ENCODE measurements at places on chromosomes 16 and 17.

GRCh38 chr17:17344507-17345293 lies 41.5 kb downstream of the NT5M start:
- DNase-seq = peak; percentile 29

DNA sequence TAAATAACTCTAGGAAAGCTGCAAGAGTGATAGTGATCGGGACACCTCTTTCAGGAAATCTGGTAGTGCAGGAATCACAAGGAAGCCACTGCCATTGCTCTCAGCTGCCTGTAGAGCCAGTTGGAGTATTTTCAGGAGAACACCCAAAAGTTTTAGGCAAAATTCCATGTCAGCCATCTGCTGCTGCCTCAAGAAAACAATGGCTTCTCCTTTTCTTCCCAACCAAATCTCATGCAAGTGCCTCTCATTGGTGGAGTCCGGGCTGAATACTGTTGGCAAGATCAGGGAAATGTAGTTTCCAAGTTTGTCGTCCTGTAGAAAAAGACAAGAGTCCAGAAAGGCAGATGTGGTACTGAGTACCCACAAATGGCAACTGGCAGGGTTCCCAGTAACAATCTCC lies 54.9 kb upstream of the TANC2 start:
- DNase-seq = no peak

- no peak for DNase-seq
Observed at GRCh38 chr16:11742093-11742535, 543 bp downstream of the TXNDC11 start.

DNA sequence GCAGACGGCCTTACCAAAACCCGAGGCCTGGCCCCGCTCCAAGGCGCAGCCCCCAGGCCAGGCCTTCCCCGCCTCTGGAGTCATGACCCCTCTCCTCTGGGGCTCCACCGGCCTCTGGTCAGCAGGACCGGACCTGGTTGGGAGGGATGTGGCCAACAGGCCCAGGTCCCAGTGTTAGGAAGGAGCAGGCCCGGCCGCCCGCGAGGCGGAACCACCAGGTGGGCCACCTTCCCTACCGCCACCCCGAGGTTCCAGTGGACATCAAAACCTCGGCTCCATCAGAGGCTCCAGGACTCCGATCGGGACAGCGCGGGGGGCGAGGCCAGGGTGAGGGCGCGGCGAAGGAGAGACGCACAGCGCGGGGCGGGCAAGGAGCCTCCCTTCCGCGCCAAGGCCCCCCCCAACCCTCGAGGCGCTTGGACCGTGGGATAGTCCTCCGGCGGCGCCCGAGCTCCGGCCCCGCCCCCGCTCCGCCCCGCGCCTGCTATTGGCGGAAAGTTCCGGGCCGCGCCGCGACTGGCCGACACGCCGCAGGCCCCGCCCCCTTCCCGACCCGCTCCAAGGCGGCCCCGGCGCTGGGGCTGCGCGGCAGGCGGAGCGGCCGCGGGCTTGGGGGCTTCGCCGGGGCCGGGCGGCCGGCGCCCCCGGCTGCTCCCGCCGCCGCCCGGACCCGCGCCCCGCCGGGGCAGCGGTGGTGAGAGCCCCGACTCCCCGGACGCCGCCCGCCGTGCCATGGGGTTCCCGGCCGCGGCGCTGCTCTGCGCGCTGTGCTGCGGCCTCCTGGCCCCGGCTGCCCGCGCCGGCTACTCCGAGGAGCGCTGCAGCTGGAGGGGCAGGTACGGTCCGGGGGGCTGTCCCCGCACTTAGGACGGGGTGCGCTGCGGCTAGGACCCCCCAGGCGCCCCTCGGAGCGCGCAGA lies at the start of gene METRN:
TSS of gene METRN (plus strand) at position 561 of the 919 bp plus-strand sequence. CDS start at position 733, 172 bp downstream.
- DNase-seq = peak; percentile 90

GRCh38 chr16:50273888-50274325 lies 7.6 kb downstream of the ADCY7 start:
- peak; percentile 14 for DNase-seq

DNA sequence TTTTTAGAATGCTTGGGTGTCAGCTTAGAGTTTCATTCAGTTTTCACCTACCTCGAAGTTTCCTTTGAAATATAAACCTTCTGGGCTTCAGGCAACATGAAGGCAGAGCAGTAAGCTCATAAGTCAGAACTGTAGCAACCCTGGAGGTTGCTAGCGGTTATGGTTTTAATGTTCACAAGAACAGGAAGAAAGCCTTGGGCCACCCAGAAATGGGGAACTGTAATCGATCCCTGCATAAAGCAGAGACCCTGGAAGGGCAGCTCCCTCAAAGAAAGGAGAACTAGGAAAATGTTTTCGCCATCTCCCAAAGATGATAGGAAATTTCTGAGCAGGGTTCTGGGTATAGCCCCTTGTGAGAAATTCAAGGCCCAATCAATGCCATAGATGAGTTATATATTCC lies 47.8 kb upstream of the RASL10B start:
- DNase-seq = no peak

- DNase-seq = no peak
Observed at GRCh38 chr16:67201411-67202345, 2.7 kb downstream of the ELMO3 start.

DNA sequence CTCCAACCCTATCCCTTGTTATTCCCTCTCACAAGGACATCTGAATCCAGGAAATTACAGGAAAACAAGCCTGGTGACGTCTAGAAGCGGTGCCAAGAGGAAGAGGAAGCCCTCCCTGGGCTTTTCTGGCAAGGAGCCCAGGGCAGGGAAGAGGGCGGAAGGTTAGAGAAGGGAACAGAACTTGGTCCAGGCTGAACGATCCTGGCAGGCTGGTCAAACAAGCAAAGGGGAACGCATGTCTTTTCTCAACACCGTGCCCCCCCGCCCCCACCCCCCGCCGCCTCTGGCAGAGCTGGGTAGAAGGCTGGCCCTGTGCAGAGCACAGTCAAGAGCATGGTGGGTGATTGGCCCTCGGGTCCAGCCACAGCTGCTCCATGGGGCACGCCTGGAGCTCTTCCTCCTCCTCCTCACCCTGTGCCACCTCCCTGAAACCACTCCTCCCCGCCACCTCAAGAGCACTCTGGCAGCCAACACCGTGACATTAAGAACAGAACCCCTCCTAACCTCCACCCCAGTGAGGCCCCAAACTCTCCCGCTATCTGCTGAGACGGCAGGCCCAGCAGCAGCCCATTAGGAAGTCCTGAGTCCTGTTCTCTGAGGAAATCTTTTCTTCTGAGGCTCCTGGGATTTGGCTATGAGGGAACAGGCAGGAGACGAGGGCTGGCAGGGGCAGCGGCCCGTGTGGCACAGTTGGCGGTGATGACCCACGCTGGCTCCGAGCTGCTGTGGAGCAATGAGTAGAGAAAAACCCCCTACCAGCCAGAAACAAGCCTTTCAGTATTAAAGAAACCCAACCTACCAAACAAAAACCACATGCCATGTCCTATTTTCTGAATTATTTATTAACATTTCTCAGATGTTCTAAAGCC lies 7.3 kb downstream of the C16orf86 start:
- DNase-seq = peak; percentile 20

GRCh38 chr16:9443864-9444263 lies 352.4 kb downstream of the HAPSTR1 start:
- no peak for DNase-seq

DNA sequence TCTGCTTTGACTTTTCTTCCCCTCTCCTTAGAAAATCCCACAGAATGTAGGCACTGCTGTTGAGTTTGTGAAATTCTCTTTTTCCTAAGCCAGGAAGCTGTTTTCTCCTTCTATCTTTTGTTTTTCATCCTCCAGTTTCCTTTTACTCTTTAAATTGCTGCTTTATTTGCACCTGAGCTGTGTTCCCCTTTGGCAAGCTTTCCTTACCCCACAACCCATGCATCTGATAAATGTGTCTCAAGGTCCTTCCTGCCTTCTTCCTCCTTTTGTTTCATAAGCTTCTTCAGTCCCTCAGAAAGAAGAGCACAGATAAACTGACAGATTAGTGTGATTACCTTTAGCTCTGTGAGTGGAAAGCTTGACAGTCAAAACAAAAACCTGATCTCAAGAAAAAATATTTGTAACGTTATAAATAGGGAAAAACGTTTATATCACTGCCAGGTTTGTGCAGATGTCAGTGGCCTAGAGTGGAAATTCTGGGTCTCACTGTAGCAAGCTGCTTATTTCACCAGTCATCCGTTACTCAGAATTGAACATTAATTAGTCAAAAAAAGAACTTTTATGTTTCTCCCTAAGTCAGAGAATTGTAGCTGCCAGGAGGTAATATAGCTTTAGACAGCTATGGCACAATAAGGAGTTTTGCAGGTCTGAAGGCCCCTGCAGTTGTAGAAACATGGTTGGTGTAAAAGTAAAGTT lies 23.6 kb downstream of the GSDMB start:
- no peak for DNase-seq

- DNase-seq = no peak
Observed at GRCh38 chr17:30343796-30344195, 9.9 kb upstream of the TMIGD1 start.

DNA sequence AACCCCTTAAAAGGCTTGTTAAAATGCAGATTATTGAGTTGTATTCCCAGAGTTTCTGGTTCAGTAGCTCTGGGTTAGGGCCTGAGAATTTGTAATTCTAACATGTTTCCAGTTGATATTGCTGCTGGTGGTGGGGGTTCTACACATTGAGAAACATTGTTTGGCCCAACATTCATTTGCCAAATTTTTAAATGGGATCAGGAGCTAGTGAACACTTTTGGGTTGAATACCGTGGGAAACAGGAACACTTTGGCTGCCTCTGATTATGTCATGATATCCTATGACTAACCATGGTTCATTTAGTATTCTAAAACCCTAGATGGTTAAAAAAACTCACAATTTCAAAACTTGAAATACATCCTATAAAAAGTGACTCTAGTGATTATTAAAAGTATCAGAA lies 89.3 kb downstream of the RPGRIP1L start:
- no peak for DNase-seq

GRCh38 chr16:4972938-4973587 lies 14.9 kb downstream of the SEC14L5 start:
- DNase-seq = peak; percentile 75

DNA sequence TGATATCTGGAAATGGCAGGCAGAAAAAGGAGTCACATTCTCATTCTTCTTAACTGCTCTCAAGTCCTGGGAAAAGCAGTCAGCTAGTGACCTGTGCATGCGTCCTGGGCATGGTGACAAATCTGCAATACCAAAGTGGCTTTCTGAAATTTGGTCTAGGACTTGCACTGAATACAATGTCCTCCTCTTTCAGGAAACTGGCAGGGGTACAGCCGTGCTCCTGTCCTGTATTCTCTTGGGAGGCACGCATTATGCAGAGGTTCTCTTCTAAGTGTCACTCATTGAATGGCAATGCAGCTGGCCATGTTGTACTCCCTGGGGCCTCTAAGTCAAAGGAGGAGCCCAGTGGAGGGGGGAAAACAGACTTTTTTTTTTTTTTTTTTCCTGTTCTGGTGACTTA lies 10.6 kb downstream of the PHF12 start:
- peak; percentile 41 for DNase-seq

- no peak for DNase-seq
Observed at GRCh38 chr16:3645504-3646347, 8.8 kb upstream of the DNASE1 start.

GRCh38 chr17:76772842-76773525 lies 35.1 kb downstream of the MFSD11 start:
- DNase-seq = no peak

- no peak for DNase-seq
Observed at GRCh38 chr17:34113089-34113488, 142.0 kb upstream of the CCL2 start.

- no peak for DNase-seq
Observed at GRCh38 chr17:410543-411401, 58.2 kb upstream of the RPH3AL start.

- no peak for DNase-seq
Observed at GRCh38 chr17:1160591-1161390, 19.0 kb downstream of the ABR start.

DNA sequence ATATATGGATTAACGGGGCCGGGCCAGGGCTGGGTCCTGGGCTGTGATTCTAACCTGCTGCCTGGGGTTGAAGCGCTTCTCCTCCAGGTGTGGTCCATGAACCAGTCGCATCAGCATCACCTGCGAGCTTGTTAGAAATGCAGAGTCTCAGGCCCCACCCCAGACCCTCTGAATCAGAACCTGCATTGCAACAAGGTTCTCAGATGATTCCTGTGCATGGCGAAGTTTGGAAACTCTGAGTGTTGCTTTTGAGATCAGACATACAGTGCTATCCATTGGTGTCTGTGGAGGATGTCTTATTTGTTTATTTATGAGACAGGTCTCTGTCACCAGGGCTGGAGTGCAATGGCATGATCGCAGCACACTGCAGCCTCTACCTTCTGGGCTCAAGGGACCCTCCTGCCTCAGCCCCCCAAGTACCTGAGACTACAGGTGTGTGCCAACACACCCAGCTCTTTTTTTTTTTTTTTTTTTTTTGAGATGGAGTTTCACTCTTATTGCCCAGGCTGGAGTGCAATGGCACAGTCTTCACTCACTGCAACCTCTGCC lies 99.8 kb downstream of the PITPNC1 start:
- DNase-seq = no peak

- DNase-seq = no peak
Observed at GRCh38 chr16:86217001-86217890, 293.1 kb upstream of the FOXF1 start.

DNA sequence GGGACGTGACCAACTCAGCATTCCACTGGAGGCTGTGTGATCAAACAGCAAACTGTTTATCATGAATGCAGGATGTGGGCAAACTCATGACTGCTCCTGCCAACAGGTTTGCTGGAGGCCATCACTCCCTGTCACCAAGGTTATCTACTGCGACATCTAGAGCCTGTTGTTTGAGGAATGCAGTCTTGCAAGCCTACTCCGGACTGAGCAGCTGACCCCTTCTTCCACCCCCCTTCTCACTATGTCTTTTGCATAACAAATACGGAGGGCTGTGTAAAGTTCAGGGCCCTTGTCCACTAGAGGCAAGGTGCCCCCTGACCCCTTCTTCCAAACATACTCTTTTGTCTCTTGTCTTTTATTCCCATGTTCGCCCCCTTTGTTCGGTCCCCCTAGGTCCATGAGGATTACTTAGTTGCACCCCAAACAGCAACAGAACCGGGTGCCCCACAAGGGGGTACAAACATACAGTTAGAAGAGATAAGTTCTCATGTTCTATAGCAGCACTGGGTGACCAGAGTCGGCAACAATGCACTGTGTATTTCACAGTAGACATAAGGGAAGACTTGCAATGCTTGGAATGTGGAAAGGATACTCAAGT lies 28.7 kb downstream of the MEAK7 start:
- DNase-seq = no peak

DNA sequence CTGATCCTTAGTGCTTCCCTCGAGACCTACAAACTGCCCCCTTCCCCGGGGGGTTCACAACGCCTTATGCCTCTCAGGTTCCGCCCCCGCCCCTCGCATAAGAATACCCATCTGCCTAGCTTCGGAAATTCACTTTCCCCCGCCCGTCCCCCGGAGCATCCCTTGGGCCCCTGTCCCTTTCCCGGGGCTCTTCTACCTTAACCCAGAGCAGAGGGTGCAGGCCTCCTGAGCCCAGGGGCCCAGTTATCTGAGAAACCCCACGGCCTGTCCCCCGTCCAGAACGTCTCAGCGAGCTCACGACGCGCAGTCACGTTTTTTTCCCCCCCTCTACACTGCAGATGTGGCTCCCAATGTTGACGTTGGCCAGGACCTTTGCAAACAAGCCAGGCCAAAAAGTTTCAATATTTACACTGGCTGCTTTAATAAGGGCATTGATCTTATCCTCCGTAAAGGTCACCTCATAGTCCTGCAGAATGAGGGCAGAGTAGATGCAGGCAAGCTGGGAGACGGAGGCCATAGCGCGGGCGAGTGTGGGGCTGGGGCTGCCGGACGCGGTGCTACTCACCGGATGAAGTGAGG lies 1.4 kb upstream of the NBR1 start:
- DNase-seq = no peak

- DNase-seq = no peak
Observed at GRCh38 chr16:30113031-30113710, at the start of gene GDPD3. Gene GDPD3 (minus strand): TSS chr16:30113537. CDS start chr16:30113478, 59 bp downstream.

GRCh38 chr17:47276444-47276843 lies 22.8 kb downstream of the ITGB3 start:
- DNase-seq = no peak

GRCh38 chr16:15950161-15950854 lies 892 bp downstream of the ABCC1 start:
- no peak for DNase-seq
